Cortex of kidney (tissue), 1 donor: ENCODE measurements at places on chromosomes 4 and X.

GRCh38 chrX:15055146-15055930, 182.1 kb downstream of the MOSPD2 start:
- no peak for DNase-seq

DNA sequence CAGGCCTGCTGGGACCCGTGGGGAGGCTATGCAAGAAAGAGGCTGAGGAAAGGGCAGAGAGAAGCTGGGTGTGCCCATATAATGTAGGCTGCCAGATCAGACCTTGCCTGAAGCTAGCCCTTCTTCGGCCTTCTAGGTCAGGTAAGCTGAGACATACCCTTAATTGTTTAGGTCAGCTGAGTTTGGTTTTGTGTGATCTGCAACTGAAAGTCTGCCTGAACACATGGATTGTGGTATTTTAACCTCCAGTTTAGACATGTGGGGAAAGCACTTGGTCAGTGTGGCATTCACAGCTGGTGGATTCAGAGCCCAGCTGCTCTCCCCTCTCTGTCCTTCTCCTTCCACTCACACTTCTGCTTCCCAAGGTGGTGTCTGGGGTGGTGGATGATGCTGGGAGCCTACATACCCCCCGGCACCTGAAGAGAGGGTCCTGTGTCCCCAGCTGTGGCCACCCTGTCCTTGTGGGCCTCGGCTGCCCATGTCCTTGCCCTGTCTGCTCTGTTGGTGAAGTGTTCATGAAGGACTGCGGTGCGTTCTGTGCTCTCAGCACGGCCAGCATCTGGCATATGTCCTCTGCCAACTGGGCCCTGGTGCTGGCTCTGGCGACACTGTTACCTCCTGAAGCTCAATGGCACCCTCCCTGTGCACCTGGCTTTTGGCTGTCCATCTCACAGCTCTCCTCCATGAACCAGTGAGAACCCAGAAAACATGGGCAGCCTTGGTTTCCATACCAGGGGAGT, 82.1 kb downstream of the NAT8L start:
- DNase-seq: no peak

DNA sequence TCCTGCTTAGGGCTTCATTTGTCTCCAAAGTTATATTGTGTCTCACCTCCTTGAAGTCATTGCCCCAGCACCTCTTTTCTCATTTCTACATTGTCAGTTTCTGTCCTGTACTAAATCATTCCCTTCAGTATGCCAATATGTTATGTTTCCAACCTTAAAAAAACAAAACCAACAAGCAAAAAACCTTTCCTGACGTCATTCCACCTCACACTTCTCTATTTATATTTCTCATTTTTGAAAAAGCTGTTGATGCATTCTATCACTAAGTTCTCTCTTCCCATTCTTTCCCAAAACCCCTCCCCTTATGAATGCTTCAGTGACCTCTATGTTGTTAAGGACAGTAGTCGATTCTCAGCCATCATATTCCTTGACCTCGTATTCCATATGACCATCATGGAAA, 98.7 kb upstream of the ARHGAP24 start:
- no peak for DNase-seq

DNA sequence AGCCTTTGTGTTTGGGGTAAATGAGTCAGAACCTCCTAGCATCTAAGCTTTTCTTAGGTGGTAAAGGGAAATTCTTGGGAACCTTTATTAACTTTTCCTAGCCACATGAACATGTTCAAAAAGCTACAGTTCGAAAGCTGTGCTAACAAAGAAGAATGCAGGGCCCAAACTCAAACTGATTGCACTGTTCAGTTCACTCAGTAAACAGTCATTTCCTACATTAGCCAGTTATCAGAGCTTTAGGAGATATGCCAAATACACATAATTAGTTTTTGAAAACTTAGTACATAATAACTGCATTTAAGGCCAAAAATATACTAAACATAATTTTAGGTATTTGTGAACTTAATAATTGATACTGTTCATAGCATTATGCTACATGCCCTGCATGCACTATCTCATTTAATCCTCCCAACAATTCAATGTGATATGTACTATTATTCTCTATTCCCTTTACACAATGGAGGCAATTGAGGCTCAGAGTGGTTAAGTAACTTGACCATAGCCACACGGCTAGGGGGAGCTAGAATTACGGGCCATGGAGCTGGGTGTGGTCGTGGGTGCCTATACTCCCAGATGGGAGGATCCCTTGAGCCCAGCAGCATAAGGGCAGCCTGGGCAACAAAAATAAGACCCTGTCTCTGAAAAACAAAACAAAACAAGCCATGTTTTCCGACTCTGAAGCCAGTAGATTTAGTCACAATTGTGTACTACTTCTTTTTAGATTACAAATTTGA, 43.9 kb upstream of the PDGFRA start:
- DNase-seq: no peak

GRCh38 chr4:16206848-16207247, 19.4 kb downstream of the TAPT1 start:
- DNase-seq: no peak

- DNase-seq: no peak
Observed at GRCh38 chr4:57614257-57614932, 504.2 kb upstream of the IGFBP7 start.

DNA sequence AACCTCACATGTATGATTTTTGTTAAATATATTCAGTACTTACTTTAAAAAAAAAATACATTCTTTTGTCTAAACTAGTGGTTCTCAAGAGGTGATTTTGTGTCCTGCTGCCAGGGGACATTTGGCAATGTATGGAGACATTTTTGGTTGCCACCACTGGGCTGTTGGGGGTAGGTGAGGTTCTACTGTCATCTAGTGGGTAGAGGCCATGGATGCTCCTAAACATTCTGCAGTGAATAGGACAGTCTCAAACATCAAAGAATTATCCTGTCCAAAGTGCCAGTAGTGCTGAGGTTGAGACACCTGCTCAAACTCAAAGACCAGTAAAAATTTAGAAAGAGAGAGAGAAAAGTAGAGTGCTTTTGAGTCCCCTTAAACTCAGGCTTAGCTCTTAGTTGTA, 32.9 kb upstream of the PGM2 start:
- DNase-seq: no peak

GRCh38 chr4:26822546-26822945, 38.1 kb upstream of the STIM2 start:
- no peak for DNase-seq

DNA sequence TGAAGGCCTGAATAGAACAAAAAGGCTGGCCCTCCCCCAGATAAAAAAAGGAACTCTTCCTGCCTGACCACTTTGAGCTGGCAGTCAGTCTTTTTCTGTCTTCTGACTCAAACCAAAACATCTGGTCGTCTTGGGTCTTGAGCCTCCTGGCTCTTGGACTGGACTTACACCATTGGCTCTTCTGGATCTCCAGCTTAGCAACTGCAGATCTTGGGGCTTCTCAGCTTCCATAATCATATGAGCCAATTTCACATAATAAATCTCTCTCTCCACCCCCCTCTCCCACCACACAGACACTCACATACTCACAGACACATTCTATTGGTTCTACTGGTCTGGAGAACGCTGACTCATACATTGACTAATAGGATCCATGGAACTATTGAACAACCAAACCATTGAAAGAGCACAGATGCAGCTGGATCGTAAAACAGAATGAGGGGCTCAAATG, 15.6 kb upstream of the CWH43 start:
- DNase-seq: no peak

DNA sequence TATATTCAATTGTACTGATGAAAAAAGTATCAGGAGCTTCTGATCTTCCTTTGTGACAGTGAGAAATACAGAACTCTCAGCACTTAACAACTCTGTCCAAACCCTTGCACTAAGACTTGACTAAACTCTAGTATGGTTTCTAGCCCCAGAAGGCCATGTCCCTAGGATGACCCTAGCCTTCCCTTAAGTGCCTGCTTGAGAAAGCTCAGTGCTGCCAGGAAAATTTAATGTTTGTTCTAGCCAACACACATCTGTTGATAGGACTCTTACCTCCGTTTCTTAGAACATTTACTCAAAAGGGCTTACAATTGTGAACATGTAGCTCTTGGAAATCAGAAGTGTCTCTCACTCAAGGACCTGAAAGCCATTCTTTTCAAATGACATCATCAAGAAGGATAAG, 1055.2 kb upstream of the FTHL17 start:
- DNase-seq: no peak

- no peak for DNase-seq
Observed at GRCh38 chr4:124958847-124959246, 246.3 kb upstream of the ANKRD50 start.

DNA sequence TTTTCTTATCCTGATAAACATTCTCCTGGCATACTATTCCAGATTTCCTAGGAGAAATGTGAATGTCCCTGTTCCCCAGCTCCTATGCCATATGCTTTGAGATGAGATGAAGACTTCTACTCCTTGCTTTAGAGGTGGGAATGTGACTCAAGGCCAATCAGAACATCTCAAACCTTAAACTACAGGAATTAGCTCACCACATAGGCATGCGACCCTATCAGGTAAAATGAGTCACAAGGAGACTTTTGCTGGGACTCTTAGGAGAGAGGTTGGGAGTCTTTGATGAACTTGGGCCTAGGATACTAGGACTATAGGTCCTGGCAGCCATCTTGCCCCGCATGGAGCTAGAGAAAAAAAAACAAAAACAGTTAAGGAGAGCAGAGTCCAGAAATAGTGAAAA, 5.8 kb upstream of the USO1 start:
- no peak for DNase-seq

DNA sequence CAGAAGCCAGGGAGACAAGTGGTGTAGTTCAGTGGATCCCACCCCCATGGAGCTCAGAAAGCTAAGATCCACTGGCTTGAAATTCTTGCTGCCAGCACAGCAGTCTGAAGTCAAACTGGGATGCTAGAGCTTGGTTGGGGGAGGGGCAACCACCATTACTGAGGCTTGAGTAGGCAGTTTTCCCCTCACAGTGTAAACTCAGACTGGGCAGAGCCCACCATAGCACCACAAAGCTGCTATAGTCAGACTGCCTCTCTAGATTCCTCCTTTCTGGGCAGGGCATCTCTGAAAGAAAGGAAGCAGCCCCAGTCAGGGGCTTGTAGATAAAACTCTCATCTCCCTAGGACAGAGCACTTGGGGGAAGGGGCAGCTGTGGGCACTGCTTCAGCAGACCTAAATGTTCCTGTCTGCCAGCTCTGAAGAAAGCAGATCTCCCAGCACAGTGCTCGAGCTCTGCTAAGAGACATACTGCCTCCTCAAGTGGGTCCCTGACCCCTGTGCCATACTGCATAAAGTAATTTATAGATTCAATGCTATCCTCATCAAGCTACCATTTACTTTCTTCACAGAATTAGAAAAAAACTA, 163.2 kb downstream of the HHIP start:
- DNase-seq: no peak

DNA sequence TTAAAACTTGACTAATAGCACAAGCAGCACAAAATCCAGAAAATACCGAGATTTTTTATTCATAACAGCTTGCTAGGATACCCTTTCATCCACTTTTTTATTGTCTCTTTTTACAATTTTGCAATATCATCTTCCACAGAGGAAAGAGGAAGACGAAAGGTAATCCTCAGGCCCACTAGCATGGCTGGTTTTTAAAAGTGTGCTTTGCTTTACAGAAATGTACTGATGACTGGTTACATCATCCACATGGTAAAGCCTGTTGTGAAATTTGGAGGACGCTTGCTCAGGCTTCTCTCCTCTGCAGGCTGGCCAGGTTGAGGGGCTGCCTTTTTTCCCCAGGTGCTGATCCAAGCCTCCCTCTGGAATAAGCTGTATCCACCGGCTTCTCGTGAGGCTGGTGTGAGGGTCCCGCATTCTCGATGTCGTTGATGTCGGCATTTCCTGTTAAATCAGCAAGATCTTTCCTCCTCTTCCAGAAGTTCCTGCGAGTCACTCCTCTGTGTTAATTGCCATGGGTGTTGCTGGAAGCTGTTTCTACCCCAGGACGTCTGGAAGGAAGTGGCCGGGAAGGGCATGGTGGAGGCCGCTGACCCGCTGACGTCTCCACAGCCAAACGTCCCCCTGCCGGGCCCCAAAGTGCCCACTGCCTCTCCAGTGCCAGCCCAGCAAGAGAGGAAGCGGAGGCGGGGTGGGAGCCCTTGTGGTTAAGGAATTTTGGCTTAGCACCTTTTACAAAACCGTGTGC, 5.8 kb upstream of the DGKQ start:
- no peak for DNase-seq

DNA sequence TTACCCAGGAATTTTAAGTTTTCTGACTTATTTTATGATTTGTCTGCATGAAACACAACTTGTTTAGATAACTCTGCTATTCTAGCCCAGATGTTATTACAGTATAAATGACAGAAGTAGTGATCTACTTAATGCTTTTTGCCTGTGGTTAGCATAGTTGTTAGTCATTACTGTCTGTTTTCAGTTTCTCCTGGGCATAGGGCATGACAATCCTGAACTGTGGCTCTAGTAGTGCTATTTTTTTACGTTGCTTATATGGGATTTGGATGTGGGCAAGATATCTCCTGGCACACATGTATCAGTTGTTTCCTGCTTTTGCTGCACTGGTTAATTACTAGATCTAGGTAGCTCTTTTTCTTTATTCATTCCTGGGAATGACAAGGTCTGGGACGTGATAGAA, 1005.8 kb downstream of the PCDH18 start:
- DNase-seq: no peak

DNA sequence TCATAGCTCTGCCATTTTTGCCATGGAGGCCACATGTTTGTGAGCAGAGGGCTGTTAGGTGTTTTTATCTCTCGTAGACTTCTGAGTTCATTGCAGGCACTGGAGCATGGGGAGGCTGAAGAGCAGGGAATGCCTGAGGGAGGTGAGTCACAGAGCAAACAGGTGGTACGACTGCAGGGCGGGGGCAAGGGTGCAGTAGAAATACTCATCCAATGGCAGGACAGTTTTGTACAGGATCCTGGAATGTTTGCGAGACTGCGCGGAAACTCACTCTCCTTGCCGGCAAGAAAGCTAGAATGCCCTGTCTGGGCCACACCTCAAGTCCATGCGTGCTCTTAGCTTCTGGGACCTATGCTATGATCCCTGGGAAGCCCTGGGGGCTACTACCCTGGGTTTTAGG, 20.0 kb upstream of the VCX2 start:
- no peak for DNase-seq

GRCh38 chr4:28256295-28256694, 1395.7 kb downstream of the STIM2 start:
- no peak for DNase-seq

DNA sequence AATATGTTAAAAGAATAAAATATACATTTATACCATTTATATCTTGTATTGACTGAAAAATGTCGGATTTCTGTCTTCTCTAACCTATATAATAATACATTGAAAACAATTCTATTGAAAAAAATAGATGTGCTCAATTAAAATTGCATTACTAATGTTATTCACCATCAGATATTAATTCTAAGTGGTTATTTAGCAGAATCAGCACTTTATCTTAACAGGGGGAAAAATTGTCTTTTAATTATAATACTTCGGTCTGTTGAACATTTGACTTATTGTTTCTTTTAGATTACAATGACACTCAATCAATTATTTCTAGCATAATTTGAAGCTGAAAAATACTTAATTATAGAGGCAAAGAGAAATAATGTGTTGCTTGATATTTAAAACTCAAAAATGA, 220.3 kb downstream of the PABPC4L start:
- DNase-seq: no peak

- no peak for DNase-seq
Observed at GRCh38 chr4:27184508-27185155, 324.0 kb downstream of the STIM2 start.

- DNase-seq: no peak
Observed at GRCh38 chrX:55033429-55033828, 2.7 kb upstream of the ALAS2 start.
